Stimulated activated CD8-positive, alpha-beta memory T cell treated with anti-CD3 and anti-CD28 coated beads, Interleukin-15, amount 100 ng/mL, for 4 hours (primary cell): ENCODE measurements at places on chromosomes 6 and 20.
A peak's percentile ranks its signal among the peaks of the same experiment; 100 is the strongest.

DNA sequence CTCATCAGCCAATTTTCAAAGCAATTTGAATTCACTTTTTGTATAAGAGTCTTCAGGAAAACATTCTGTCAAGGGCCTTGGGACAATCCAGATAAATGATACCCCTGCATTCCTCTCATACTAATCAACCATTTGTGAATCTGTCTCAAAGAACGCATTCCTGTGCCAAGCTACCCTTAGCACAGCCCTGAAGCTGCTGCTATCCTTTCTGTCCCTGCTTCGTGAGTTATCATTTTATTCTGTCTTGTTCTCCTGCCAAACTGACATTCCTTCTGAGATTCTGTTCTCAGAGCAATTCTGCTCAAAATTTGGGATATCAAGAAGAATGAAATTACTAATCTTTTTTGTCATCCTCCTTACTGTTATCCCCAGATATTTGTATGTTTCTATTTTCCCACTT, 213.9 kb upstream of the STXBP5 start:
- no peak for DNase-seq

GRCh38 chr6:123462152-123462551, 174.6 kb downstream of the TRDN start:
- DNase-seq = no peak

DNA sequence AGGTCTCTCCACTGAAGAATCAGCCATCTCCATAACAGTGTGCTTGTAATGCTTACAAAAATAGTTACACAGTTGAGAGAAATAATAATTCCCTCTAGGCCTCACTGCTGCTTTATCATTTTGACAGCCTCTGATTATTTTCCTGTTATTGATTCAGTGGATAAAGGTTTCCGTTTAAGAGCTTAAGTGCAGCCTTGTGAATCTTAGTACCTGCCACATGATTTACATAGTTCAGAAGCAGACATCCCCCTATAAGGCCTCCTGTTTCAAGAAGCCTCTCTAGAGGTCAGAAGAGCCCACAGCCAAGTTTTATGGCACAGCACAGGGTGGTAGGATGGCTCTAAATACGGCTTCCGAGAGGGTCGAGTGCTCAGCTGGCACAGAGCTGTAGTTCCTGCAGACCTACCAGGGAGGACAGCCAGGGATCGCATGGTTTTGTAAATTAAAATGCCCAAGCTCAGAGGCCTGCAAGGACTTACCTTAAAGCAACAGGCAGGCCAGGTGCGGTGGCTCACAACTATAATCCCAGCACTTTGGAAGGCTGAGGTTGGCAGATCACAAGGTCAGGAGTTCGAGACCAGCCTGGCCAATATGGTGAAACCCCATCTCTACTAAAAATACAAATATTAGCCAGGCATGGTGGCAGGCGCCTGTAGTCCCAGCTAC, 17.6 kb upstream of the PYGB start:
- DNase-seq = no peak

DNA sequence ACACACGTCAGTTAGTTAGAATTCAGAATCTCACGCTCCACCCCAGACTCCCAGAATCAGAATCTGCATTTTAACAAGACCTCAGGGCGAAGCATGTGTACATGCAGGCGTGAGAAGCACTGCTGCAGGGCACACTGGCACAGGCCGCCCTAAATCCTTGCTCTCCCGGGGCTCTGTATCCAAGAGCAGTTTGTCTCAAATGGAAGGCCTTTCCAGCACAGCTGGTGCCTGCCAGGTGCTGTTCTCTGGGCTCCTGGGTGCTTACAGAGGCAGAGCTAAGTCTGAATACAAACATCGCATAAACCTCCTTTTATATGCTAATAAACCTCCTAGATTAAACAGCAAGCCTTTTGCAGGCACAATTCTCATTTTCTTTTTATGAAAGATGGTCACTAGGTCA, 119.1 kb upstream of the CD93 start:
- DNase-seq = no peak

GRCh38 chr6:94956910-94957309, 620.4 kb upstream of the MANEA start:
- DNase-seq = no peak

DNA sequence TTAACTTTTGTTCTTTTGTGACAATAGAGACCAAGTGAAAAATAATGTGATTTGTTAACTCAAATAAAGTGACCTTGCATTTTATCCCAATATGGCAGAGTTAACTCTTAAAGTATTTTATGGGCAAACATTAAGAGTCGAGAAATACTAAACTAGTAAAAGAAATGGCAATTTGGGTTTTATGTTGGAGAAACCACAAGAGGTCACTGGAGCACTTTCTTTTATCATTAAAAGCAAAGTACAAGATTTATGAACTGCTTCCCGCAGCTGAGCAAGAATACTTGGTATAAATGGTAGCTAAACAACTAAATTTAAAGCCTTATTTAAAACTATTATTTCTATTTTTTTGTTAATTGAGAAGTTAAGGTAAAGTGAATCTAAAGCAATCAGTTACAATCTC, 33.5 kb upstream of the MCM9 start:
- no peak for DNase-seq

GRCh38 chr6:138493413-138493812, 5.9 kb downstream of the NHSL1 start:
- no peak for DNase-seq

DNA sequence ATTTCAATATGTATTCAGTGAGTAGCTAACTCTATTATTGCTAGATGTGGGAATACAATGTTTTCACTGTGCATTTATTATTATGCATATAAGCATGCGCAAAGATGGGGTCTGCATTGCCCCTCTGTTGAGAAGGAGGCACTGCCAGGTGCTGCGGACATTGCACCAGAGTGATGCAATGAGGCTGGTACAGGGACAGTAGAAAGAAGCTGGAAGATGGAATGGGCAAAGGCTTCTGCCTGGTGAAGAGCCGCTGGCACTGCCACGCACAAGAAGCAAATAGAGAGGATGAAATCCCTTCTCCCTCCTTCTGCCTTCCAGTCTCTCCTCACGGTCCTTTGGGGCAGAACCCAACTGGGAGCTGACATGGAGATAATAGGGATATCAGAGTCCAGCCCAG, 154.5 kb upstream of the TNFAIP3 start:
- DNase-seq = no peak

DNA sequence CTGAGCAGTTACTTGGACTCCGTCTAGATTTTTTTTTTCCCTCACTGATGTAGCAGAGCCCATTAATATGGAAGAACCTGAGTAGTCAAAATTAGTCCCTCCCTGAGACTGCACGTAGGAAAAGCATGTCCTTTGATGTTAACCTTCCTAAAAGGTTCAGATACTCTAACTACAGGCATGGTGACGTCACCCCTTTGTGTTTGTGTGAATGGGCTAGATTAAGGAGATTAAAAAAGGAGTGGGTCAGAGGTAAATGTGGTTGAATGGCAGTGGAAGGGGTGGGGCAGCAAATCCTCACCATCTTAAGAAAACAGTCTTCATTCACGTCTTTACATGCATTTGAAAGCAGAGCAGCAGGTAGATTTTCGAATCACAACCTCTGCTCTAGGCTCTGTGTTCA, 521.1 kb downstream of the TFAP2B start:
- DNase-seq = no peak

GRCh38 chr6:70183538-70183937, 119.3 kb downstream of the COL9A1 start:
- no peak for DNase-seq

- no peak for DNase-seq
These were observed 12.2 kb downstream of the RAET1G start for GRCh38 chr6:149910721-149911151.

DNA sequence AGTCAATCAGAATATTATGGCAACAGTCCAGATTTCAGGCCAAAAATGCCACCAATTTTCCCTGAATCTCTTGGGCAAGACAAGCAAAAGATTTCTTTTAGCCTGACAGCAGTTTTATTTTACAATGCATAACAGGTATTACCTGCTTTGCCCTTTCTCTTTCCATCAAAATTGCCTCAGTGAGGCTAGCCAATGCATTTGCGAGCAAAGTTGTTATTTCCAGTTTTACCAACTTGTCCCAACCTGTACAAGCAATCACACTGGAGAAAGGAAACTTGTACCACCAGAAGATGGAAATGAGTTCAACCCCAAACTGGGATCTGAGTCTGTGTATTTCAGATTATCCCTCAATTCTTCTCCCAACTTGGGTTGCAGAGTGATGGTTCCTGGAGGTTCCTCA, 279.9 kb upstream of the CDYL start:
- no peak for DNase-seq

DNA sequence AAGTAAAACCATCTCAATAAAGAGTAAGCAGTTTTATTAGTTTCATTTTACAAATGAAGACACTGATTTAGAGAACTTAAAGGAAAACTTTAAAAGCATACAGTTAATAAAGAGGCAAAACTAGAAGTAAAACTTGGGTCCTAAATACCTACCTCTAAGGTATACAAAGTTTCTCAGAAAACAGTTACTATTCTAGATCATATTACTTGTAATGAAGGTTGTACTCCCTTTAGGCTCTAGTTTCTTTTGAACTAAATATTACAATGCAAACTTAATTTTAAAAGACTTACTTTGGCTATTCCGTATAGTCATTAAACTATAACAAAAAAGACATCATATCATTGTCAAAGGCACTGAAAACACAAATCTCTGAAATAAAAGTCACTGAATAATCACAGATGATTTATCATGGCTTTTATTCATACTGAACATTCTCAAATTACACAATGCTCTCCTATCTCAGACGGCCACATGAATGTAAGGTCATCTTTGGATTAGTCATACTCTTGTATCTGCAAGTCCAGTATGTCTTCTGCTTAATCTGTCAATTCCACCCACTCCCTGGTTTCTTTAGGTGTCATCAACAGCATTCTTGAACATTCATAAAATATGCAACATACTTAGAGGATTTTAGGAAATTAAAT, 361.6 kb upstream of the RUNX2 start:
- DNase-seq = no peak

DNA sequence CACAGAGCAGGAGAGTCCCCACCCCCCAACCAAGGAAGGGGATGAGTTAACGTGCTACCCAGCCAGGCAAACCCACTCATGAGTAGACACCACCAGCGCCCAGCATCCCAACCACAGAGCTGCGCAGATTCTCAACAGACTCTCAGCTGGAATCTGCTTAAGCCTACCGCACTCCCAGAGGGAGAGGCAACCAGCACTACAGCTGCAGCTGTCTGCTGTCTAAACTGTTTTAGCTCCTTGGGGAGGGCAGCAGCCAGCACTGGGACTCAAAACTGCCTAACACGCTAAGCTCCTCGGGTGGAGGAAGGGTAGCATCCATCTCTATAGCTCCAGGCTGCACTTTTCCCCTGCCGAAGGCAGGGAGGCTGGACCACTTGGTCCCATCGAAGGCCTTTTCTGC, 539.8 kb downstream of the EPHA7 start:
- DNase-seq = no peak

- no peak for DNase-seq
These were observed 14.0 kb upstream of the GMPR start for GRCh38 chr6:16224409-16224808.

DNA sequence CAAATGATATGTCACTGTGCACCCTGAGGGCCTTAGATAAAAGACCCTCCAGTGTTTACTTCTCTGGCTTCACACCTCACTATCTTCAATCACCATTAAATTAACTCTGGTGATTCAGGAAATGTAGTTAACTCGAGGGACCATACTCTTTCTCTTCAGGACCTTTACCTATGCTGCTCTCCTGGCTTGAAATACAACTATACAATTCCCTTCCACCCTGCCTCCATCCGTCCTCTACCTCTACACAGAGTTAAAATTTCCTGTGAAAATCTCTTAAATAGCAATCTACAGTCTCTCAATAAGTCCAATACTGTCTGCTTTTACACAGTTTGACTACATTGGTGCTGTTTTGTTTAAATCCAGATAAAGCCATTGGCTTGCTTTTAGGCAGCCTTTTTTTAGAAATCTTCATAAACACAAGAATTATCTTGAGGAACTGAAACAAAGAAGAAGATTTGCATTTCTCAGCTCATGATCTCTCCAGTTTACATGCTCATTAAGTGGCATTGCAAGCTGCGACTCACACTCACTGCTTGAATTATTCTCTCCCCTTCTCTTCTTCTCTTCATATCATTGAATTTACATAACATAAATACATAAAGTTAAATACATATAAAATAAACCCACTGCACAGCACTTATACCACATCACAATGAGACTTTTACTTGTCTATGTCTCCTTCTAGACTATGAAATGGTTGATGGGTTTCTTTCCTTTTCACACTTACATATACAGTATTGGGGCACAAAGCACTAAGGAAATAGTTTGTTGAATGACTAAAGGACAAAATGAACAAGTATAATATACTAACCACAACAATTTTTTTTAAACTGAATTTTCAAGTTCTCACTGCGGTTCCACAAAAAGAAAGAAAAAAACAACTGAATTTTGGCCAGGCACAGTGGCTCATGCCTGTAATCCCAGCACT, 239.0 kb upstream of the KCNQ5 start:
- no peak for DNase-seq

DNA sequence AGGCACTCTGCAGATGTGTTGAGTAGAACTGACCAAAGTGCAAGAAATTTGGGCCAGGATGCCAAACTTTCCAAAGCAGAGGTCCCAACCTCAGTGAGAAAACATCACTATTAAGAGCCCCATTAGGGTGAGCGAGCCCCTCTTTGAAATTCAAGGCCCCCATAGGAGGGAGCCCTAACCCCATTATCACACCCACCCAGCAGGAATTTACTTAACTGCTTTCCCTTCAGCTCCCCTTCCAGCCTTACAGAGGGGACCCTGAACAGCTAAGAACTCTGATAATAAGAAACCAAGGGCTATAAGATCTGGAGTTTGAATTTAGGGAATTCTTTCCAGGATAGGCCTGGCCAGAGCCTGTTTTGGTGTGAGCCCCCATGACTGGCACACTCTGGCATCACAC, 130.6 kb downstream of the NFATC2 start:
- DNase-seq = no peak

DNA sequence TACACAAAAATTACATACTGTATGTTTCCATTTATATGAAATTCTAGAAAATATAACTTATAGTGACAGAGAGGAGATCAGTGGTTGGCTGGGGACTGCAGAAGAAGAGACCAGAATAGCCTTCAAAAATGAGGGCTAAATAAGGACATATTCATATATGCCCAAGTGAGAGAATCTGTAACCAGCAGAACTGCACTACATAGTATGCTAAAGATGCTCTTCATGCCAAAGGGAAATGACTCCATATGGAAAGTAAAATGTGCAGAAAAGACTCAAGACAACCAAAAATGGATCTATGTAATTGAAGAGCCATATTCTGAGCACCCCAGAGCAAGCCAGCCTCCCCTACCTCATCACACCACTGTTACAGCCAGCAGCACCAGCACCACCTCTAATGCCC, 29.0 kb downstream of the ELOVL2 start:
- DNase-seq = no peak

GRCh38 chr6:168181316-168181715, 102.3 kb upstream of the FRMD1 start:
- no peak for DNase-seq

GRCh38 chr6:45970326-45970725, 45.3 kb downstream of the CLIC5 start:
- DNase-seq = no peak

- no peak for DNase-seq
These were observed 32.9 kb downstream of the PTCHD4 start for GRCh38 chr6:48078120-48078519.

- DNase-seq = no peak
These were observed 198.5 kb upstream of the RSPO3 start for GRCh38 chr6:126919947-126920346.

- DNase-seq = peak; percentile 44
These were observed 2.7 kb upstream of the TUBB2A start for GRCh38 chr6:3159805-3160781.

GRCh38 chr20:25205277-25206062, 10.0 kb downstream of the ENTPD6 start:
- DNase-seq = no peak
